ENCODE measurements at places on chromosomes 6 and 20.

GRCh38 chr6:90730151-90730673 lies 143.3 kb upstream of the MAP3K7 start:
- DNase-seq, result no peak

GRCh38 chr6:131532580-131533039 lies 40.4 kb upstream of the ARG1 start:
- DNase-seq, result no peak

DNA sequence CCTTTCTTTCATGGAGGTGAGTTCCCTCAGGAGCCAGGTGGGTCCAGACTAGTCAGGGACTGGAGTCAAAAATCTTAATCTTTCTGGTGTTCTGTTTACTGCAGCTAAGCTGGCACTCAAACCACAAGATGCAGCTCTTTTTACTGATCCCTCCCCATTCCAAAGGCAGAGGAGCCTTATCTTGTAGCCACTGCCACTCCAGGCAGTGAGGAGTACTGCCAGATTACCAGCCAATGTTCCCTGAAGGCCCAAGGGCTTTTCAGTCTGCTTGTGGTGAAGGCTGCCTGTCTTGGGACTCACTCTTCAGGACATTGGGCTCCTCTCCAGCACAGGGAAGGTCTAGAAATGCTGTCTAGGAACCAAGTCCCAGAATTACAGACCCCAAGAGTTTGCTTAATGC lies 490.4 kb upstream of the ADGRB3 start:
- no peak for DNase-seq

DNA sequence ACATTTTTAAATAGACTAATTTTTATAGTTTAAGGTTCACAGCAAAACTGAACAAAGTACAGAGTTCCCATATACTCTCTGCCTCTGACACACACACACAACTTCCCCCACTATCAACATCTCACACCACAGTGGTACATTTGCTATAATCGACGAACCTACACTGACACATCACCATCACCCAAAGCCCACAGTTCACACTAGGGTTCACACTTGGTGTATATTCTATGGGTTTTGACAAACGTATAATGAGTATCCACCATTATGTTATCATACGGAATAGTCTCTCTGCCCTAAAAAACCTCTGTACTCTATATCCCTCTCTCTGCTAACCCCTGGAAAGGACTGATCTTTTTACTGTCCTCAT lies 15.6 kb downstream of the TMEM30A start:
- no peak for DNase-seq

DNA sequence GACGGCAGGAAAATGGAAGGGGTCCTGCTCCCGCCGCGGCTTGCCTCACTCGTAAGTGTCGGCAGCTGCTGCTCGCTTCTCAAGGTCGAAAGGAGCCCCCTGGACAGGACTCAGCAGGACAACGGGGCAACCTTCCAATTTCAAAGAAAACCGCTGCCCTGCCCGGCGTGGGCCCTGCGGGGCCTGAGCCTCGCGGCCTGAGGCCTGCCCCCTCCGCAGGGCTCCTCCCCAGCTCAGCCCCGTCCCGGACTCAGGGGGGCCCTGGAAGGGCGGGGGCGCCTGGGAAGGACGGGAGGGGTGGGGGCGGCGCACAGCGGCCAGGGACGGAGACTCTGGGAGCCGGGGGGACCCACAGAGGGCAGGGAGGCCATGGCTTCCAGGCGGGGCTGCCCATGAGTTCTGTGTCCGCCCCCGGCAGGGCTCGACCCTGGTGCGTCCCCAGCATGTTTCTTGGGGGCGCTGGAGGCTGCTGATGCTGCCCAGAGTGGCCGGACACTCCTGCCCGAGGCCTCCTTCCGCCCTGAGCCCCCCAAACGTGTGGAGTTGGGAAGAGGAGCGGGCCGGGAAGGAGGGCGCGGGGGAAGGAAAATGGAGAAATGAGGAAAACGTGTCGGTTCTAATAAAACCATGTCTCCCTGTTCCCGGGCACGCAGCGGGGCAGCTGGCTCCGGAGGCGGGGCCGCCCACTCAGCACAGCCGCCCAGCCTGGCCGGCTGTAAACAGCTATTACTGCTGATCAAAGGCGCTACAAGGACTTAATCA lies 114.6 kb downstream of the DLL1 start:
- no peak for DNase-seq
